ENCODE measurements at places on chromosomes 5 and 9. TPM values are rescaled to one million over a fixed set of nuclear protein-coding genes. Genes with fewer than 3 reads are reported as not detected.
A peak's percentile ranks its signal among the peaks of the same experiment; 100 is the strongest.

- H3K27ac ChIP-seq = no peak overlapping the region
- H3K4me1 ChIP-seq = peaks cover 18% of the 10 kb centered on the region
- DNase-seq = no peak
- no peaks in the 10 kb centered on the region for H3K27me3 ChIP-seq
- no peak overlapping the region for H3K4me3 ChIP-seq
Measured at GRCh38 chr9:109121232-109121796, 1.6 kb upstream of the TMEM245 start.

- peak overlapping the region; percentile 28 for H3K27ac ChIP-seq
- H3K27me3 ChIP-seq = no peaks in the 10 kb centered on the region
- peak overlapping the region; percentile 72 for H3K4me3 ChIP-seq
- H3K4me1 ChIP-seq = peaks cover 17% of the 10 kb centered on the region
Measured at GRCh38 chr5:139847790-139848507, 52.3 kb downstream of the PSD2 start.

ANXA6 gene
- total RNA-seq = 287 TPM

GRCh38 chr9:20041697-20042081, 252.9 kb upstream of the SLC24A2 start:
- peak; percentile 13 for DNase-seq
- H3K27ac ChIP-seq = no peak overlapping the region
- H3K4me1 ChIP-seq = no peaks in the 10 kb centered on the region
- no peak overlapping the region for H3K4me3 ChIP-seq
- no peaks in the 10 kb centered on the region for H3K36me3 ChIP-seq
- H3K27me3 ChIP-seq = no peaks in the 10 kb centered on the region

DNA sequence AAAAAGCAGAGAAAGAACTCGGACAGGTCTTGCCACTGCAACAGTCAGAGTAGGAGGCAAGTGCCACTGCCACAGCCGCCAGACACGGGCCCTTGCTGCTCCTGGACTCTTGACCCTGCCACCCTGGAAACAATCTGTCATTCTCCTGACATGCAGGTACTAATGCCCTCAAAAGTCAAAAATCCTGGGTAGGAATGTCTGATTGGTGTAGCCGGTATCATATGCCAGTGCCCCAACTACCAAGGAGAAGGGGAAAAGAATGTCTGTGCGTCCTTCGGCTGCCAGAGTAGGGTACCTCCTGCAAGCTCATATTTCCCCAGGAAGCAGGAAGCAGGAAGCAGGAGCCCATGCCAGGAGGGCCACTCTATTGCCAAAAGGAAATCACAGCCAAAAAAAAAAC, 30.5 kb upstream of the F2RL1 start:
- no peak overlapping the region for H3K4me3 ChIP-seq
- H3K27ac ChIP-seq = peak overlapping the region; percentile 75
- peaks cover 43% of the 10 kb centered on the region for H3K4me1 ChIP-seq
- no peaks in the 10 kb centered on the region for H3K36me3 ChIP-seq
- DNase-seq = no peak
- H3K27me3 ChIP-seq = no peaks in the 10 kb centered on the region

ZMAT2 gene
- 39.0 TPM for total RNA-seq

DNA sequence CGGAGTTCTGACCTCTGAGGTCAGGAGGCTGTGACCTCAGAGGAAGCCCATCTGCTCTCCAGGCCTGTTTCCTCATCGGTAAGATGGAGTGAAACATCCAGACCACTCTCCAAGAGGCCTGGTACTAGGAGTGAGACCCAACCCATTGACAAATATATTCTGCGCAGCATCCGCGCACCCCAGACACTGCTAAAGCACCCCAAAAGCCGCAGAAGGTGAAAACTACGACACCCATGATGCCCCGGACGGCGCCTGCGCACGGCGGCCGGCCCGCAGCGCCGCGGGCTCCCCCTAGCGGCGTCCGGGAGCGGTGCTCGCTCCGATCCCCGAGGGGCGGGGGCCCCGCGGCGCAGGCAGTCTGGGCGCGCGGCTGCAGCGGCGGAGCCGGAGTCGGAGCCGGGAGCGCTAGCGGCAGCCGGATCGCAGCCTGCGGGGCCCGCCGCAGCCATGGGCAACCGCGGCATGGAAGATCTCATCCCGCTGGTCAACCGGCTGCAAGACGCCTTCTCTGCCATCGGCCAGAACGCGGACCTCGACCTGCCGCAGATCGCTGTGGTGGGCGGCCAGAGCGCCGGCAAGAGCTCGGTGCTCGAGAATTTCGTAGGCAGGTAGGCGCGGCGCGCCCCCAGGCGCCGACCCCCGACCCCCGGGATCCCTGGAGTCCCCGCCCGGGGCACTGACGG, at the start of gene DNM1:
Gene DNM1, plus strand, starts transcription at position 356 of the 683 bp plus-strand sequence. Its CDS starts 92 bp downstream, at position 448.
- no peaks in the 10 kb centered on the region for H3K36me3 ChIP-seq
- DNase-seq = no peak
- H3K27ac ChIP-seq = no peak within 1 kb of the TSS
- H3K4me1 ChIP-seq = peaks cover 18% of the 10 kb centered on the region
- peak within 1 kb of the TSS; percentile 63 for H3K4me3 ChIP-seq

DNA sequence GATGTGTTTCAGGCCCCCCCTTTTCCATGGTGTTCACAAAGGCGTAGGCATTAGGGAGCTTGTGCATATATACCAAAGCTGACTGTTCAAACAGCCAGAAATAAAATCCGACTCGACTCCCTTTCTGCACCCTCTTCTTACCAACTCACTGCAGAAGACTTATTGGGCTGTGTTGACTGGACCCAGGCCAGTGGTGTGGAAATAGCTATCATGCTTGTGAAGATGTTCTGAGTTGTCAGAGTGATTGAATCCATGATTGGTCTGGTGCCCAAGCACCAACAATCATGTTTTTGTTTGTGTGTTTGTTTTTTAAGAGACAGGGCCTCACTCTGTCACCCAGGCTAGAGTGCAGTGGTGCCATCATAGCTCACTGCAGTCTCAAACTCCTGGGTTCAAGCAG, 21.6 kb downstream of the TJP2 start:
- DNase-seq = no peak
- no peak overlapping the region for H3K4me3 ChIP-seq
- H3K27ac ChIP-seq = peak overlapping the region; percentile 45
- no peaks in the 10 kb centered on the region for H3K36me3 ChIP-seq
- H3K27me3 ChIP-seq = no peaks in the 10 kb centered on the region
- H3K4me1 ChIP-seq = peaks cover 39% of the 10 kb centered on the region

DNA sequence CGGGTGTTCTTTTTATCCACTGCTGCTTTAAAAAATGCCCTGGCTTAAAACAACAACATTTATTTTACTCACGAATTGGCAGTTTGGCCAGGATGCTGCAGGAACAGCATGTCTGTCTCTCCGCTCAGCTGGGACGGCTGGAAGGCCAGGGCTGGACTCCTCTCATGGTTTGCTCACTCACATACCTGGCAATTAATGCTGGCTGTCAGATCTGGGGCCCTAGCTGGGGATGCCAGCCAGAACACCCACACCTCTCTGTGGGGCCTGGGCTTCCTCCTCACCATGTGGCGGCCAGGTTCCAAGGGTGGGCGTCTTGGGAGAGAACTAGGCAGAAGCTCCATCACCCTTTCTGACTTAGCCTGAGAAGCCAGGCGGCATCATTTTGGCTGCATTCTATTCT, 189.1 kb upstream of the IL12B start:
- no peaks in the 10 kb centered on the region for H3K4me1 ChIP-seq
- no peak overlapping the region for H3K27ac ChIP-seq
- no peak overlapping the region for H3K4me3 ChIP-seq
- DNase-seq = no peak

GRCh38 chr5:120062515-120062917, 401.6 kb upstream of the PRR16 start:
- H3K36me3 ChIP-seq = no peaks in the 10 kb centered on the region
- no peak overlapping the region for H3K27ac ChIP-seq
- H3K27me3 ChIP-seq = no peaks in the 10 kb centered on the region
- peaks cover 10% of the 10 kb centered on the region for H3K4me1 ChIP-seq

DNA sequence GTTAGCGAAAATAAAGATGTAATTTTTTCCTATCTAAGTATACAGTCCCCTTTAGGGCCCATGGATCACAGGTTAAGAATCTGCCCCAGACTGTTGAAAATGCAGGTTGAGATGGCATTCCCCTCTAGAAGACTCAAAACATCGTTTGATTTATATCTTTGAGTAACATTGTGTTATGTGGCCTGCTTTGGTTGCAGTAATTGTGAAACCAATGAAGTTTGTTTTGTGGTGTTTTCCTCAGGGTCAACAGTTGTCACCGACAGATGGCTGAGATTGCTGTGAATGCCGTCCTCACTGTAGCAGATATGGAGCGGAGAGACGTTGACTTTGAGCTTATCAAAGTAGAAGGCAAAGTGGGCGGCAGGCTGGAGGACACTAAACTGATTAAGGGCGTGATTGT, 7.8 kb downstream of the CCT5 start:
- H3K36me3 ChIP-seq = peaks cover 82% of the 10 kb centered on the region
- no peak for DNase-seq
- no peak overlapping the region for H3K4me3 ChIP-seq
- H3K27ac ChIP-seq = no peak overlapping the region

DNA sequence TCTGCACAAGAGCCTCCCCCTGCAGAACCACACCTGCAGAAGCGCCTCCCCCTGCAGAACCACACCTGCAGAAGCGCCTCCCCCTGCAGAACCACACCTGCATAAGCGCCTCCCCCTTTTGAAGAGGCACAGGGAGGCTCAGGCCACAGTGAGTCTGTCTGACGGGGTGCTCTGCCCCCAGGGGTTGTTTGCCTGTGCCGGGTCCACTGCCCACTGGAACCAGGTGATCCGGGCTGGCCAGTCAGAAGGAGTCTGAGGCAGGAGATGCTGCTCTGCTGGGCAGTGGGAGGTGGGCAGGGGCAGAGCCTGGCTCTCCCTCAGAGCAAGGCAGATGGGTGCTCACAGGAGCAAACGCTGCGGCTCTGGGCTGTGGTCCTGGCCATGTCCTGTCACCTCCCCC, 60.8 kb upstream of the RNU6ATAC start:
- no peaks in the 10 kb centered on the region for H3K27me3 ChIP-seq
- no peak for DNase-seq
- H3K4me1 ChIP-seq = no peaks in the 10 kb centered on the region
- no peaks in the 10 kb centered on the region for H3K36me3 ChIP-seq
- no peak overlapping the region for H3K4me3 ChIP-seq

GLDC gene
- not detected for total RNA-seq

GRCh38 chr9:6779417-6780241, 21.9 kb downstream of the KDM4C start:
- no peaks in the 10 kb centered on the region for H3K27me3 ChIP-seq
- H3K27ac ChIP-seq = no peak overlapping the region
- no peak overlapping the region for H3K4me3 ChIP-seq
- H3K4me1 ChIP-seq = peaks cover 11% of the 10 kb centered on the region
- DNase-seq = no peak

PCDHB6 gene
- 0.44 TPM for total RNA-seq

IARS1 gene
- total RNA-seq = 51.6 TPM
